Activated T-cell treated with anti-CD3 and anti-CD28 coated beads, Interleukin-2, amount 50 U/mL, for 72 hours (primary cell): ENCODE measurements at places on chromosomes 13 and 19.
A peak's percentile ranks its signal among the peaks of the same experiment; 100 is the strongest.

DNA sequence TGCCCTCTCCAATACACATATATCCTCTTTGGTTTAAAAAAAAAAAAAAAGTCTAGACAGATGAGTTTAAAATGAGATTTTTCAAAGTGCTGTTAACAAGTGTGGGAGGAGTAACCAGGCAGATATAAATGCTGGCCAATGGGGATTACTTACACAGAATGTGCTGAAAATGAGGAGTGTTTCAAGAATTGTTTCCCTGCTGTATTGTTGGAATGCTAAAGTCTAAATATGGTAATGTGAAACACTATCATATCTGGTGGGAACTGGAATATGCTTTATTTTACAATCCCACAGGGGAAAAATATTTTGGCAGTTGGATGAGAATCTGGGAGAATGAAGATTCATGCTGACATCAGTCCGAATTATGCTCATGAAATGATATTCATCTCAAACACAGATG lies 250.7 kb downstream of the DCT start:
- no peak for DNase-seq

DNA sequence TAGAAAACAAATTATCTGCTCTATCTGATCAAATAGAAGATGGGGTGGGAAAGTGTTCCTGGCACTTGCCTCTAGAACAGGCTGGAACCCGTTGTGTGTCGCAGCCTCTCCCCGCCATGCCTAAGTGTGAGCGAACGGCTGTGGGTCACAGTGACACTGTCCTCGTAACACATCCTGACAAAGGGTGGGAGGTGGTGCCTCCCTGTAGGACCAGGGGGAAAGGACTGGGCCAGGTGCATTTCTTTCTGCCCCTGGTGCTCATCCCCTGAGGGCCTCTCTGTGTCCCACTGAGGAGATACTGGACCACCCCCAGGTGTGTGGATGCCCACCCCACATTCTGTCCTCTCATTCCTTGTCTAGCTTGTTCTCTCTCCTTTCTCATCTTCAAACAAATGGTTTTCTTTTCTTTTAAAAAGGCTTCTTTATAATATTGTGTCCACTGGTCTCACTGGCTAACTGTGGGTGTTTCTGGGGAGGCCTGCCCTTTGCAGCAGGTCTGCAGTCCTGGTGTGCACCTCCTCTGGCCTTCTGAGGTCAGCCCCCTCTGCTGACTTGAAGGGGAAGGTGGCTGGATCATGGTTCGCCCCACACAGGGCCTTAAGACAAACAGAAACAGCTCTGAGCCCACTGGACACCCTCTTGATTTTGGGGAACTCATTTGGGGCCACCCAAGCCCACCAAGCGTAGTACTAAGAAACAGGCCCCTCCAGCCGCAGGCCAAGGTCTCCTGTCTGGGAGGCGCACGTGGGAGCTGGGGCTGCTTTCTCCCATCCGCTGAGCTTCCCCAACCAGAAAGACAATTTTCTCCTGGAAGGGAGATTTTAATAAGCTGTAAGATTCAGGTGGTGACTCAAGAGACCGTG lies 152.5 kb upstream of the SOX1 start:
- no peak for DNase-seq

GRCh38 chr19:16470911-16471811 lies 609 bp downstream of the EPS15L1 start:
- peak; percentile 47 for DNase-seq

GRCh38 chr13:59112221-59112718 lies 1051.5 kb downstream of the DIAPH3 start:
- DNase-seq: no peak

- DNase-seq: no peak
These were observed 818.4 kb downstream of the DIAPH3 start for GRCh38 chr13:59345311-59345710.

- no peak for DNase-seq
These were observed 813.6 kb upstream of the MIR17HG start for GRCh38 chr13:90533866-90534265.
